ENCODE measurements at places on chromosomes 13 and 19.
A peak's percentile ranks its signal among the peaks of the same experiment; 100 is the strongest.

DNA sequence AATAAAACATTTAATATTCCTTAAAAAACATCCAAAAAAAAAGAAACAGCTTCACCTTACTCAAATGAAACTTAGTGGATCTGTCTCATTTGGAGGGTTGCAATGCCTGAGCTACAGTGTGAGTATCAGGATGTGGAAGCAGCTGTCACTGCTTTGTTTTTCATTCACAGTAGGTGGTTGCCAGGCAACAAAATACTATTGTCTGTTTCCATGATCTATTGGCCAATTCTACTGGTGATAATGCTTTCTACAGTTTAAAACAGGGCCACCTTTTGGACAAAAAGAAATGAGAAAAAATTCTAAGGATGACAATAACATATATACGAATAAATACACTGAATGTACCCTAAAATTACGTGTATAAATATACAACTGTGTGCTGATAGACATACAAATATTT is 3.0 kb downstream of the ENOX1 start:
- peak; percentile 47 for DNase-seq

- no peak for DNase-seq
Measured at GRCh38 chr13:101576455-101576854, 124.0 kb downstream of the ITGBL1 start.

GRCh38 chr13:95296326-95296925 is 4.8 kb downstream of the ABCC4 start:
- peak; percentile 26 for DNase-seq

DNA sequence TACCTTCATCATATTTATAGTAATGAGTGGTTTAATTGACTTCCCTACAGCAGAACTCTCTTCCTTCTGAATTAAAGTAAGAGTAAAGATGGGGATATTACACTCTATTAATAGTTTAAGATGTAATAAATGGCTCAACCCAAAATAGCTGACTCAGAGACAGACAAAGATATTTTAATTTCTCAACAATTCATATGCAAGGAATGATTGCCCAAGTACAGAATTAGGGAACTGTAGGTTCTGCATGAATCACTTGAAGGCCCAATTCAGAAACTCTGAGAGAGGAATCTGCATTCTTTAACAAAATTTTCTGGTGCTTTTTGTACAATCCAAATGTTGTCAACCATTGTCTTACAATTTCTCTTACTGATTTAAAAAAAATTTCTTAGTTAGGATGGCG is 42.9 kb upstream of the PCDH9 start:
- DNase-seq: no peak

DNA sequence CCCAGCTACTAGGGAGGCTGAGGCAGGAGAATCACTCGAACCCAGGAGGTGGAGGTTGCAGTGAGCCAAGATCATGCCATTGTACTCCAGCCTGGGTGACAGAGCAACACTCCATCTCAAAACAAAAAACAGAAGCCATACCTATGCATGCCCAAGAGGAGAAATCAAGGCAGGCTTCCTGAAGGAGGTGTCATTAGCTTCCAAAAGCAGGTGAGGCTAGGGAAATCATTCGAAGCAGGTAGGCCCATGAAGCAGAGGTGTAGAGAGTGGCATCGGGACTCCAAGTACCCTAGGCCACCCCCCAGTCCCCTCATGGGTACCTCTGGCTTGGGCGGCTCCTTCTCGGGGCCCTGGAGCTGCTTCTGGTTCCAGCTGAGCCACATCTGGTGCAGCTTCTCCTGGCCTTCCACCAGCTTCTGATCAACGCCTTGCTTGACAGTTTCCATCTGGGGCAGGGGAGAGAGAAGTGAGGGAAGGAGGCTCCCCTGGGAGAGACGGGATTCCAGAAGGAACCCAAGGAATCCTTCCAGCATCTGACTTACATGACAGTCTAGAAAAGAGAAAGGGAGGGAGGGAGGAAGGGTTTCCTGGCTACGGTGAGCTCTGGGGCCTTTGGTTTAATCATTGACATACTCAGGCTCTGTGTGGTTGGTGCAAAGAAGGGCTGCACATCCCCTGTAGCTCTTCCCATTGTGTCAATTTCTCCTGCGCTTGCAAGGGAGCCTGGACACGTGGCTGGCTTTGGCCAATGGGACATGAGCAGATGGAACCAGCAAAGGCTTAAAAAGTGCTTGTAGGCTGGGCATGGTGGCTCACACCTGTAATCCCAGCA is 13.1 kb upstream of the TICAM1 start:
- no peak for DNase-seq

- DNase-seq: no peak
Measured at GRCh38 chr19:37935341-37935740, 28.3 kb downstream of the SIPA1L3 start.

- no peak for DNase-seq
Measured at GRCh38 chr13:100230769-100231149, 141.9 kb downstream of the PCCA start.

DNA sequence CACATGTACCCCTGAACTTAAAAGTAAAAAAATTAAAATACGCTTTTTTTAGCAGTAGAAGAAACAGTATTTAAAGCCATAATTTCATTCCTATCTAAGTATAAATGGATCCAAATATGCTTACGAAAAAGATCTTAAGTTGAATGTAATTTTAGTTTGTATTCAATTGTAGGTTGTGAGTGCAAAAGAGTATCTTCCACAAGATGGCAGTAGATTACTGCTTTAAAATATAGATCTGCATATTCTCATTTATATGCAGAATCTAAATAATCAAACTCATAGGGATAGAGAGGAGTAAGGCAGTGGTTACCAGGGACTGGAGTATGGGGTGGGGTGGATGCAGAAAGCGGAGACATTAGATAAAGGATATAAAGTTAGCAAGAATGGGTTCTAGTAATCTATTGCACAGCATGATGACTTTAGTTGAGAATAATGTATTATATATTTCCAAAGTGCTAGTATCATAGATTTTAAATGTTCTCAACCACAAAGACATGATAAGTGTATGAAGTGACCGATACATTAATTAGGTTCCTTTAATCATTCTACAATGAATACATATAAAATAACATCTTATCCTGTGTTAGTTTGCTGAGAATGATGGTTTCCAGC is 14.2 kb downstream of the OR7A17 start:
- no peak for DNase-seq

DNA sequence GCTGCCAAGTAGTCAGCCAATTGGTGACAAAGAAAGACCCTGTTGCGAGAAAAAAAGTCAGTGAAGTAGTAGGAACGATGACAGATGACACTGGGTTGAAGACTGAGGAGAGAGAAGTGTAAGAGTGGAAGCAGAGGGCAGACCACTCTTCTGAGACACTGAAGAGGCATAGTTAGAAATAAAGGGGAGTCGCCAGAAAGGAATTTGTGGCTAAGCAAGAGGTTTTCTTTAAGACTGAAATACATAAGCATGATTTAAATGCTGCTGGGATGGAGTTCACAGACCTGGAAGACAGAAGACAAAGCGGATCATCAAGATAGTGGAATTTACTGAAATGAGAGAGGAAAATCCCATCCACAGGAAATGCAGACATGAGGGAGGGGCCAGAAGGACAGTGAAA is 56.2 kb upstream of the USPL1 start:
- DNase-seq: no peak

GRCh38 chr13:98508685-98509084 is 68.2 kb downstream of the STK24 start:
- no peak for DNase-seq

DNA sequence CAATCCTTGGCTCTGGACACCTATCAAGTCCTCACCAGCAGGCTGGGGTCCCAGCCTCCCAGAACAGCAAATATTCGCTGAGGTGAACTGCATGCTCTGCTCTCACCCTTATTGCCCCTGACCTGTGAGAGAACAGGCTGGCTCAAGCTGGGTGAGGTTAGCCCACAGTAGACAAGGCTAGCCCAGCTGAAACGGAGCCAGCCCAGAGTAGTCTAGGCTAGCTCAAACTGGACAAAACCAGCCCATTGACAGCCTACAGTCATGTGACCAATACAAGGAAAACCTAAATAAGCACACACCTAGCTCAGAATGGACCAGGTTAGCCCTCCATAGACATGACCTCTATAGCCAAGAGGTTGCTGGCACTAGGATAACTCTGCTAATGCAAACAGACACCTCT is 38.4 kb downstream of the CCL25 start:
- no peak for DNase-seq

DNA sequence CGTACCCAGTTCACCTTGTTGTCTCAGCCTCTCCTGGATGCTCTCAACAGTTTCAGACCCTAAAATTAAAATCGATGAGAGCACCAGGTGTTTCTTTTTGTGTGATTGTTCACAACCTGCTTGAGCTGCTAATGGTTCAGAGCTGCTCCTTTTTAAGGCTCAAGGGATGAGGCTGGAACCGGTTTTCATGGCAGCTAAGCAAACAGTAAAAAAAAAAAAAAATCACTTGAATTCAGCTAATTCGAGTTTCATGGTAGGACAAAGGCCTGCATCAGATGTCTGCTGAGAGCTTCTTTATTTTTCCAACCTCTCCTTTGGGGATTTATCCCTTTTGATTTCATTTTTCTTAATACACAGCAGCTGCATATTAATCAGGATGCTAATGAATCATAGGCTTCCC is 6.5 kb downstream of the SYCE2 start:
- no peak for DNase-seq

DNA sequence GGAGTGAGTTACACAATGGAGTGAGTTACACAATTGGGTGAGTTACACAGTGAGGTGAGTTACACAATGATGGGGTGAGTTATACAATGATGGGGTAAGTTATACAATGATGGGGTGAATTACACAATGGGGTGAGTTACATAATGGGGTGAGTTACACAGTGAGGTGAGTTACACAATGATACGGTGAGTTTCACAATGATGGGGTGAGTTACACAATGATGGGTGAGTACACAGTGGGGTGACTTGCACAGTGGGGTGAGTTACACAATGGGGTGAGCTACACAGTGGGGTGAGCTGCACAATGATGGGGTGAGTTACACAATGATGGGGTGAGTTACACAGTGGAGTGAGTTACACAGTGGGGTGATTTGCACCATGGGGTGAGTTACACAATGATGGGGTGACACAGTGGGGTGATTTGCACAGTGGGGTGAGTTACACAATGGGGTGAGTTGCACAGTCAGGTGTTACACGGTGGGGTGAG is 52.5 kb upstream of the GAS6 start:
- DNase-seq: no peak

GRCh38 chr13:27847669-27848068 is 55.4 kb downstream of the GSX1 start:
- no peak for DNase-seq

DNA sequence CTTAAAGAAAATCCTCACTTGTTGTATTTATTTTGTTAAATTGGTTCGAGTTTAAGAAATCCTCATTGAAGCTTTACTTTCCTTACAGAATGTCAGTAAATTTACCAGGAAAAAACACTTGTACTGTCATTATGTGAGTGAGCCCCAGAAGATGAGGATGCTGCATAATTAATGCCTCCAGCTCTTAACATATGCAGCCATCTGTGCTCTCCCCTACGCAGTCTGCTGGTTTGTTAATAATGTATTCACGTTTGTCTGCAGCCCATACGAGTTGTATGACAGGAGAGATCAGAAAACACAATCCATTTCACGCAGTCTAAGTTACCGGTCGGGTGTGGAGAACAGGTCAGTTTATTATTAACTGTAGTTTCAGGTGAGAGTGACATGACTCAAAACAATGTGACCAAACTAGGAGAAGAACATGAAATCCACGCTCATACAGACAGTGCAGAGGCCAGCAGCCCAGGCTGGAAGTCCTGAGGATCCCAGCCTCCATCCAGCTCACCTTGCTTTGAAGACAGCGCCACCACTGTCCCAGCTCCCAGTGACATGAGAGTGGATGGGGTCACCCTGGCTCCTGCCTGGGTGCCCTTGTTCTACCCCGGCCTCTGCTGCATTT is 19.8 kb upstream of the ATP11A start:
- DNase-seq: no peak

- DNase-seq: peak; percentile 44
Measured at GRCh38 chr13:107373551-107373950, 805.6 kb upstream of the ARGLU1 start.

DNA sequence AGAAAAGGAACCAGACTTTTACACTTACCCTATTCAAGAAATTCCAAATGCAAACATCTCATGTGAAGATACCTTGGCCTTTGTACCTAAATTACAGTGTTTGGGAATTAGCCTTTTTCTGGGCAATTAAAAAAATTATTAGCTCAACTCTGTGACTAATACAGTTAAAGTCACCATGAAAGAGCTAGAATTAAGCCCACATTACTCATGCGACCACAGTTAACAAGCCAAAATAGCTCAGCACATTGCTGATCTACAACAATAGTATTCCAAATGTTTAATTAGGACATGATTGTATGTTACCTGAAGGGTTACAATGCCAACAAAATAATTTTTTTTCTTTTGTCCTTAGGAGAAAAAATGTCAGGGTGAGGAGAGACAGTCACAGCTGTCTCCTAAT is 263.6 kb upstream of the GPC6 start:
- DNase-seq: no peak

GRCh38 chr19:41888926-41889325 is 5.9 kb downstream of the ARHGEF1 start:
- DNase-seq: no peak

- peak; percentile 56 for DNase-seq
Measured at GRCh38 chr19:55118401-55118991, 1.1 kb upstream of the PPP1R12C start.

DNA sequence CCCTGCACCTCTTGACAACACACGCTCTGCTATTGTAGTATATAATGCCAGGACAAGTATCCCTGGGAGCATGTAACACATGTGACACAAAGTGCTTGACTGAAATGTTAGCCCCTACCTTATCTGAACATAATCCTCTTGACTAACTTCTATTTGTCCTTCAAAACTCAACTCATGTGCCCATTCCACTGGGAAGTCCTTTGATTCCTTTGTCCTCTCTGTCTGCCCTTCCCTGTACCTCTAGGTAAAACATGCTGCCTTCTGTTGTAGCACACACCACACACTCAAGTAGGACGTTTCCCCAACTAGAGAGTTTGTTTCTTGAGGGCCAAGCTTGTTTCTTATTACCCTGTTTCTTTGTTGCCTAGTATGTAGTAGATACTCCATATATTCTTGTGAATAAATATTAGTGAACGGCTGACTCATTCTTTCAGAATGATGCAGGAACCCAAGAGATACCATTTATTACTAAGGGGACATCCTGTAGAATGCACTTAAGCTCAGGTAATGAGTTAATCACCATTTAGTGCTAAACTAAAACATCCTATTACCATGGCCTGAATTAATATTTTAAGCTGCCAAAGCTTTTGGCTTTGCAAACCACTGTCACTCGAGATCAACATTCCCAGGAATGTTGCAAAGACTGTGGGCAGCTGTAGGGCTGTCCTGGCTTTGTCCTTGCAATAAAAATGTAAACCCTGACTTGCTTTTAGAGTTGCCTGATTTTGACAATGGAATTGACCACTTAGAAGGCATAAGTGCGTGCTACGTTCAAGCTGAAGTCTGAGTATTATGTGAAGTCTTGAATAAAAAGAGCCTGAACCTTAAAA is 313.4 kb downstream of the COG6 start:
- DNase-seq: no peak

- DNase-seq: no peak
Measured at GRCh38 chr19:34589730-34590129, 87.2 kb downstream of the SCGB2B2 start.

GRCh38 chr13:80141123-80141849 is 199.6 kb downstream of the SPRY2 start:
- no peak for DNase-seq

- no peak for DNase-seq
Measured at GRCh38 chr19:49920624-49921363, 8.2 kb upstream of the ATF5 start.

Data from SK-N-DZ (cell line).